ENCODE measurements at places on chromosomes 2 and 18. TPM values are rescaled to one million over a fixed set of nuclear protein-coding genes. Genes with fewer than 3 reads are reported as not detected.

DNA sequence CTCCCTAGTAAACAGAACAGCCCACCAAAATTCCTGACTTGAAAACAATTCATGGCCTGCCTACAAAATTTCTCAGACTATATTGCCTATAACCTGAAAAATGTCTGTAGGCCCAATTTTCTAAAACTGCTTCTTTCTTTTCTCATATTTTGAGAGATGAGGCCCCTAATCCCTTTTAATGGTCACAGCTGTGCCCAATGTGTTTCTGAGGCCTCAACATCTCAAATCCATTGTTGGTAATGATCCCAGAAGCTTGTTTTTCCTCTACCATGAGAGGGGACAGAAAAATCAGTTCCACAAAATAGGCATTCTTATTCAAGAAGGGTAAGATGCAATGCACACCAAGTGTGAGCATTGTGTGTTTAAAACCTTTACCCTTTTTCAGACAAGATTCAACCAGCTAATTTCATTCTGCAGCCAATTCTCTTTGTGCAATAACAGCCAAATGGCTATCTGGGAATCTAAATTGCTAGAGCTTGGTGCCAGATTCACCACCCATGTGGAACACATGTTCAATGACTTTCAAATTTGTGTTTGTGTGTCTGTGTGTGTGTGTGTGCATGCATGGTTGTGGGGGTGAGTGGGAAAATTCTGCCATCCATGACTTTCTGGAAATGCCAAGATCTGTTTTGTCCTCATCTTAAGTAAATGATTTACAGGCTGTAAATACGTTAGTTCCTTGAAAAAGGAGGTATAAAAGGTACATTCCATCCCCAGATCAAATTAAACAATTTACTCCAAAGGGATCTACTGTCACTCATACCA, 319.5 kb downstream of the TNS1 start:
- no peaks in the 10 kb centered on the region for H3K4me1 ChIP-seq
- no peak overlapping the region for H3K4me3 ChIP-seq
- H3K27ac ChIP-seq: no peak overlapping the region
- H3K36me3 ChIP-seq: no peaks in the 10 kb centered on the region
- no peak for DNase-seq

DNA sequence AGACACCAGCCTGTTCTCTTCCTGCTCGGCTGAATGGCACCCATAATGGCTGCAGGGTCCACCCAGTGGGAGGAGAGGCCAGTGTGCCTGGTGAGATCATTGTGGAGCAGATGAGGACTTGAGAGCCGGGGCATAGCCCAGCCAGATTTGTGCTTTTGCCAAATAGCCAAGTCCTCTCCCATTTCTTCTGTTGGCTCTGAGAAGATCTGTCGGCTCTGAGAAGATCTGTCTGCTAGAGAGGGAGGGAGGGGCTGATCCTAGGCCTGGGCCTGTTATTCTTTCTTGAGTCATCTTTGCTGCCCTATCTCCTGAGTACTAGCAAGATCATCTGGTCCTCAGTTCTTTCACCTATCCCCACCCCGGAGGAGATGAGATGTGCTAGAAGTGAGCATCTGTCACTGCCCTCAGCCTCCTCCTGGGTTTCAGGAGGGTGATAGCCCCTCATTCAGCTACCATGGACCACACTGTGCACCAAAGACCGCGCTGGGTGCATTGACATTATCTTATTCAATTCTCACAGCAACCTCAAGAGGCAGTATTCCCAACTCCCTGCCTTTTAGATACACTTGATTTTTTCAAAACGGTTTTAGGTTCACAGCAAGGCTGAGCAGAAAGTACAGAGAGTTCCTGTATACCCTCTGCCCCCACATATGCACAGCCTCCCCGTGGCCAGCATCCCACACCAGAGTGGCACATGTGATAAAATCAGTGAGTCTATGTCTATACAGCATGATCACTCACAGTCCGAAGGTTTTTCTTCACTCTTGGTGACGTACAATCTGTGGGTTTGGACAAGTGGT, 98.6 kb downstream of the CAPN13 start:
- H3K36me3 ChIP-seq: no peaks in the 10 kb centered on the region
- no peaks in the 10 kb centered on the region for H3K27me3 ChIP-seq
- no peak overlapping the region for H3K27ac ChIP-seq
- H3K4me3 ChIP-seq: no peak overlapping the region

DNA sequence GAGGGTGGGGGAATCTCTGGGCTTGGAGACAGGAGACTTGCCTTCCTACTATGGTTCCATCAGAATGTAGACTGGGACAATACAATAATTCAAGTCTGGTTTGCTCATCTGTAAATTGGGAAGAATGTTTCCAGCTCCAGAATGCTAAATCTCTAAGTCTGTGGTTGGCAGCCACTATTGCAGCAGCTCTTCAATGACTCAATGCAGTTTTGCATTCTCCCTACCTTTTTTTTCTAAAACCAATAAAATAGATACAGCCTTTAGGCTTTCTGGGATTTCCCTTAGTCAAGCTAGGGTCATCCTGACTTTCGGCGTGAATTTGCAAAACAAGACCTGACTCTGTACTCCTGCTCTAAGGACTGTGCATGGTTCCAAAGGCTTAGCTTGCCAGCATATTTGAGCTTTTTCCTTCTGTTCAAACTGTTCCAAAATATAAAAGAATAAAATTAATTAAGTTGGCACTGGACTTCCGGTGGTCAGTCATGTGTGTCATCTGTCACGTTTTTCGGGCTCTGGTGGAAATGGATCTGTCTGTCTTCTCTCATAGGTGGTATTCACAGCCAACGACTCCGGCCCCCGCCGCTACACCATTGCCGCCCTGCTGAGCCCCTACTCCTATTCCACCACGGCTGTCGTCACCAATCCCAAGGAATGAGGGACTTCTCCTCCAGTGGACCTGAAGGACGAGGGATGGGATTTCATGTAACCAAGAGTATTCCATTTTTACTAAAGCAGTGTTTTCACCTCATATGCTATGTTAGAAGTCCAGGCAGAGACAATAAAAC, 6.5 kb downstream of the TTR start:
- H3K27me3 ChIP-seq: no peaks in the 10 kb centered on the region
- H3K27ac ChIP-seq: no peak overlapping the region
- no peak overlapping the region for H3K4me3 ChIP-seq
- H3K4me1 ChIP-seq: peaks cover 11% of the 10 kb centered on the region
- peaks cover 38% of the 10 kb centered on the region for H3K36me3 ChIP-seq
- DNase-seq: no peak

FIGN gene
- 1.3 TPM for polyA plus RNA-seq

DNA sequence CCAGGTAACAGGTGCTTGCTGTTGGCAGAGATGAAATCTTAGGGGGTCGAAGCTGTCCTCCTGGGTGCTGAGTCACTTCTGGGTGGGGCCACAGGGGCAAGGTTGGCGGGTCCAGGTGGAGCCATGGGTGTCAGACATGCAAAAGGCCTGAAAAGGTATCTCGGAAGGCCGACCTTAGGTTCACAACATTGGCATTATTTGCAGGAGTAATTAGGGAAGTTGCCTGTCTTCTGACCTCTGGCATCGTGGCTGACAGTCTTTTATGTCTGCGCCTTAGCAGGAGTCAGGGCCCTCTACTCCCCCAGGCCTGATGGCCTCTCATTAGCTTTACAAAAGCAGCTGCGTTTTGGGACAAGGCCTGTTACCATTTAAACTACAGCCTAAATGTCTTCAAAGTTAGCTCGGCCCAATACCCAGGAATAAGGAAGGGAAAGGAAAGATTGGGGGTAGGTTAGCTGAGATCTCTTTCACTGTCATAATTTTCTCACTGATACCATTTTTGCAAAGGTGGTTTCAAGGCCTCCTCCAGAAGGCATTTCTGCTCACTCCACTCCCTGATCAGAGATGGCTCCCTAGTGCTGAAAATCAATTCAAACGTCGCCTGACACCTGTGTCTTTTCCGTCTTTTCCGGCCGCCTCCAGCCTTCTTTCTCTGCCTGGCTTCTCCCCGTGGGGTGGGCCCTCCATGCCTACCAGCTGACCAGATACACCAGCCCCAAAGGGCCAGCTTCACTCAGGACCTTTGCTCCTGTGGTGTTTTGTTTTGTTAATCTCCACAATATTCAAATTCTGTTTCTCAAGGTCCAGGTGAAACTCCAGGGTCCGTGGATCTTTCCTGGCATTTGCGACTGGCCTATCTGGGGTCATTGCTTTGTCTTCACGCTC, 90.8 kb downstream of the RHOB start:
- no peaks in the 10 kb centered on the region for H3K27me3 ChIP-seq
- no peak overlapping the region for H3K4me3 ChIP-seq
- H3K27ac ChIP-seq: peak overlapping the region; percentile 55
- peak; percentile 81 for DNase-seq

GRCh38 chr2:233489143-233489542, 77.4 kb downstream of the USP40 start:
- H3K27ac ChIP-seq: no peak overlapping the region
- DNase-seq: no peak
- no peak overlapping the region for H3K4me3 ChIP-seq
- H3K4me1 ChIP-seq: no peaks in the 10 kb centered on the region
- peaks cover 62% of the 10 kb centered on the region for H3K36me3 ChIP-seq

DNA sequence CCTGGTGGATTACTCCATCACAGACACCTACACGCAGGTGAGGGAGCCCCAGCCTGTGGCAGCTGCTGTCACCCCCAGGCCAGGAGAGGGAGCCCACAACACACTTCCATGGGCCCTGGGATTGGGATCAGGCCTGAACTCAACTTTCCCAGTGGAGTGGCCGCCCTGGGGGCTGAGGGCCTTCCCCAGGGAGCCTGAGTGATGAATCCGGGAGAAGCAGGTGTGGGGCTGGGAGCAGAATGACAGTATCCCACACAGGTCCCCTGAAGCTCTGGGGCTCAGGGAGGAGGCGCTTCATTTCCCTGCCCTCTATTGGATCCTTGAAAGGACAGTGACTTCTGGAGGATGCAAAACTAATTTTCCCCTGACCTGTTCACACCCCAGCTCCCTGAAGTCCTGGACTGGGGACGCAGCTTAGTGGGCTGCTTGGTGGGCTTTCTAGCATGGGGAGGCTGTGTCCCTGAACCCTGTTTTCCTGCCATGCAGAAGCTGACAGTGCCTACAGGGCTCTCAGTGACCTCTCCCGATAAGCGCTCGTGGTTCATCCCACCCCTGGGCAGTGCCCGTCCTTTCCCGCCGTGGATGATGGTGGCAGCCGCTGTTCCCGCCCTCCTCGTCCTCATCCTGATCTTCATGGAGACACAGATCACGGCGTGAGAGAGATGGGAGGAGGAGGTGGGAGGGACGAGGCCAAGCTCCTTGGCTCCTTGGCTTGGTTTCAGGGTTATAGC, 11.0 kb downstream of the SLC4A3 start:
- no peaks in the 10 kb centered on the region for H3K36me3 ChIP-seq
- H3K4me3 ChIP-seq: no peak overlapping the region
- no peak overlapping the region for H3K27ac ChIP-seq
- DNase-seq: no peak
- H3K4me1 ChIP-seq: peaks cover 6% of the 10 kb centered on the region

- peaks cover 10% of the 10 kb centered on the region for H3K4me1 ChIP-seq
- H3K36me3 ChIP-seq: peaks cover 9% of the 10 kb centered on the region
- H3K27ac ChIP-seq: no peak overlapping the region
Observed at GRCh38 chr2:227374158-227374557, 4.9 kb downstream of the TM4SF20 start.

POU3F3 gene
- polyA plus RNA-seq: not detected

EVA1A gene
- polyA plus RNA-seq: 10.0 TPM

DNA sequence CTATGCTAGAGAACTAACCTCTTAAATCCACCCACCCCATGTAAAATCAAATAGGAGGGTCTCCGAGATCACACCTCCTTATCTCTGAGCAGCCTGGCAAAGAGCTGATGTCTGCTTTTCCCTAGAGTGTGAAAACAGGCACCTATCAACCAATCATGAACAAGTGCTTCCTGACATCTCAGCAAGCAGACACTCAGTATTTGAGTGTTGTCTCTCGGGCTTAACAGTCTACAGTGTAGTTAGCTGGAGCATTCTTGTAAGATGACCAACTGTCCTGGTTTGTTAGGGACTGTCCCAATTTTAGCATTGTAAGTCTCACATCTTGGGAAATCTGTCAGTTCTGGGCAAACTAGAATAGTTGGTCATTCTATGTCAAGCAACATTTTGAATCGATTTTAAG, 26.4 kb downstream of the MARCHF4 start:
- H3K36me3 ChIP-seq: no peaks in the 10 kb centered on the region
- H3K4me1 ChIP-seq: no peaks in the 10 kb centered on the region
- no peak overlapping the region for H3K4me3 ChIP-seq
- DNase-seq: no peak
- peaks cover 28% of the 10 kb centered on the region for H3K27me3 ChIP-seq

CPS1 gene
- polyA plus RNA-seq: 657 TPM

- H3K27me3 ChIP-seq: no peaks in the 10 kb centered on the region
- H3K27ac ChIP-seq: no peak overlapping the region
- no peak for DNase-seq
- H3K4me1 ChIP-seq: peaks cover 4% of the 10 kb centered on the region
Observed at GRCh38 chr2:3254442-3254941, 123.1 kb downstream of the EIPR1 start.

DNA sequence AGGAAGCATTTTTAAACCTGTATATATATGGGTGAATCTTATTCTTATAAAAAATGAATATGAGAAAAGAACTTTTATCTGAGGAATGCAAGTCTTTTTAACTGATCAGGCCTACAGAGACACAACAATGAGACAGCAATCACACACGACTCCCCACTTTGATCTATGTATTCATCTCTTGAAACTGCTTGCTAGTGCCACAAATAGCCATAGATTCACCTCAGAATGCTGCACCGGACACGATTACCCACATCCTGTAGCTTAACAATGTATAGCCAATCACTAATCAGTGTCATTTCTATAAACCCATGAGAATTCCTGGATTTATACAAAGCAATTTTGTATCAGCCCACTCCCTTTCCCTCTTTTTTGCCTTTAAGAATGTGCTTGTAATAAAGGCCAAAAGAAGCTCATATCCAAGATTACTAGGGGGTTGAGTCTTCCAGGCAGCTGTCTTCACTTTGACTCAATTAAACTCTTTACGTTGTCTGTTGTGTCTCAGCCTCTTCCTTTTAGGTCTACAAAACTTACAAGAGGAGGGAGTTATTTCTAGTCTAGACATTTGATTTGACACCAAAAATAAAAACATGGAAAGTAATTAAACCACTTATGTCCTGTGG, 94.9 kb downstream of the MBD2 start:
- H3K4me1 ChIP-seq: no peaks in the 10 kb centered on the region
- H3K27me3 ChIP-seq: no peaks in the 10 kb centered on the region
- no peak overlapping the region for H3K27ac ChIP-seq
- H3K36me3 ChIP-seq: no peaks in the 10 kb centered on the region

APCDD1 gene
- polyA plus RNA-seq: 4.1 TPM

GLI2 gene
- polyA plus RNA-seq: 4.1 TPM

DNA sequence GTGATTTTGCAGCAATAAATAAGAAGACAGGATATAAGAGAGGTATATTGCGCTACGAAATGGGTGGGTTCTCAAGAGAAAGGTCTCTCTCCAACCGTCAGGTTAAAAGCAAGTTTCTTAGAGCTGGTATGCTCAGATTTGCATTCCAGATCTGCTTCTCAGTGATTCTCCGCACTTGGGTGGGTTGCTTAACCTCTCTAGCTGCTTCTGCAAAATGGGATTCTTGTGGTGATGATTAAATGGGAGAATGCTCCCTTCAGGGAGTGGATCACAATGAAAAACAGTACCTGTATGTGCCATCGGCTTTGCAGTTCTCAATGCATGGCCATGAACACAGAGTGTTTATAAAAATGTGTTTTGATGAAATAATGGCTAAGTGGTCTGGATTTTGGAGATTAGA, 477.7 kb downstream of the TNS1 start:
- H3K27ac ChIP-seq: no peak overlapping the region
- DNase-seq: no peak
- peaks cover 2% of the 10 kb centered on the region for H3K27me3 ChIP-seq

KIF1A gene
- polyA plus RNA-seq: 15.8 TPM

BCL2 gene
- polyA plus RNA-seq: 8.8 TPM

SNORC gene
- 6.9 TPM for polyA plus RNA-seq

CCDC195 gene
- not detected for polyA plus RNA-seq

All from large intestine (tissue), 12 donors.